ENCODE measurements at places on chromosomes 16 and 17.
A peak's percentile ranks its signal among the peaks of the same experiment; 100 is the strongest.

GRCh38 chr16:886084-886543 is 84.7 kb downstream of the LMF1 start:
- DNase-seq = no peak

DNA sequence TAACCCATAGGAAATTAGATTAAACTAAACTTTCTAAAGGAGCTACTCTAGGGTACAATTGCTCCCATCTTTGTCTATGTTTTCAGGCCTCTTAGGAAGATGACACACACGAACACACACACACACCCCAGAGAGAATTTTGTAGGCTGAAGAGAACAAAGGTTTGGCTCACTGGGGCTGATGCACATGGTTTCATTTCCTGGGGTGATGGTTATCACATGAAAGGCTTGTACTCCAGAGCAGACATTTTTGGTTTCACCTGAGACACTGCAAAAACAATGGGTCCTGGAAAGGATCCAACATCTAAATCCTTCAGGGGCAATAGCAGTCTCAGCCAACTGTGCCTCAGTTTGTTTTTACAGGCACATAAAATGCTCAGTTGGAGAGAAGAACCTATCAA is 62.8 kb downstream of the GRB7 start:
- DNase-seq = peak; percentile 90

GRCh38 chr17:43529947-43530287 is 16.2 kb downstream of the ETV4 start:
- DNase-seq = no peak

GRCh38 chr17:34379868-34380267 is 16.8 kb upstream of the CCL1 start:
- no peak for DNase-seq

DNA sequence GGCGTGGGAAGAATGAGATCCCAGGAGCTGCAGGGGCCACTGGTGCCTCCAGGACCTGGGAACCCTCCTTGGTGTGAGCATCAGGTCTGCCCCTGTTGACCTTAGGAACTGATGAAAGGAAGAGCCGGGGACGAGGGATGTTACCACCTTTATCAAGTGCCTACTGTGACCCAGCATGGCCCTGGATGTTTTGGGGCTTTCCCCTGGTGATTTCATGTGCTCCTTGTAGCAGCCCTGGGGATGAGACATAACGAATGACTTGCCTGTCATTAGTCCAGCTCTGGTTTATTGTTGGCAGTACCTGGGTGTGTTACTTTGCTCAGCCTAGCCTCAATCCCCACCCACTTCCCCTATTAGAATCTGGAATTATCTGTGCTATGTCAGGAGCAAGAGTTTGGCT is 39.9 kb downstream of the WSCD1 start:
- no peak for DNase-seq

DNA sequence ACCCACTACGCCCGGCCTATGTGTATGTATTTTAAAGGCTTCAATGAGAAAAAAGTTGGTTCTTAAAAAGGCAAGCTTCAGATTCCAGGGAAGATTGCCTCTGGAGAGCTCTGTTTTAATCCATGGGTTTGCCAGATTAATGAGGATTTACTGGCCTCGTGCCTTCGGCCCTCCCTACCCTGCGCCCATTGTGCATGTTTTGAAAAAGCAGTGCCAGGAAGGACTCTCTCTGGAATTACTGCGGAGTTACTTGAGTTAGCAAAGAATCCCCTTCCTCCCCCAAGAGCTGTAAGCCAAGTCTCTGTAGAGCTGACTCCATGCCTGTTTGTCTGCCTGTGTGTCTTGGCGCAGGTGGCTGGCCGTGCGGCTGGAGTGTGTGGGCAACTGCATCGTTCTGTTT is 98.9 kb downstream of the ABCC6 start:
- no peak for DNase-seq

DNA sequence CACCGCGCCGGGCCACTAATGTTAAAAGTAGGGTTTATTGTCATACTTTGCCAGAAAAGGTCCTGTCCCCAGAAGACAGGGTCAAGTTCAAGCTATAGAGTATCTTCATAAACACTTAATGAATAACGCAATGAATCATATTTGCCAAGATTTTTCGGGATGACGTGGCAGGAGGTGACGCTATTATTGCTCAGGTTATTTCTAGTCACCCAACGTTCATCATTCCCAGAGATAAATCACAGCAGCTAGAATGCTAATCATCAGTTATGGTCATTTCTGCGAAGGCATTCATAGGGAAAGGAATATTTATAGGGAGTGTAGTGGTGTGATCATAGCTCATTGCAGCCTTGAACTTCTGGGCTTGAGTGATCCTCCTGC is 2.0 kb downstream of the TMC5 start:
- no peak for DNase-seq

GRCh38 chr17:27978689-27979175 is 63.7 kb upstream of the NLK start:
- DNase-seq = no peak

- DNase-seq = no peak
Observed at GRCh38 chr16:20260215-20261009, 66.9 kb downstream of the GP2 start.

- DNase-seq = no peak
Observed at GRCh38 chr16:3953728-3954410, 73.4 kb upstream of the CREBBP start.

GRCh38 chr17:42252597-42253550 is 23.3 kb downstream of the STAT5B start:
- DNase-seq = peak; percentile 46

DNA sequence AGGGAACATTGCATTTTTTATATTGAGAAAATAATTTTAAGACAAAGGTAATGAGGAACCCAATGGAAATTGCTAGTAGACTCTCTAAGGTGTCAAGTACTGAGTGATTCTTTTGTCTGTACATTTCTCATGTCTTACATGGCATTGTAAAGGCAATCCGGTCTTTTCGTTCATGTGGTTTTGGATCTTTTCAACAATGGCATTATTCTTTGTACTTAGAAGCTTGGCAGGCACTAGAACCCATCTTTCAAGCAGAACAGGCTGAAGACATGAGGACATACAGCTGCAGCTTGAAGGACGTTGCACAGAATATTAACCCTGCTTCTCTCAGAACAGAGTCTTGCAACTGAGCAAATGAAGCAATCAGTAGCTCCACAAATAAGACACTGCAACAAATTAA is 231.5 kb upstream of the ZFHX3 start:
- DNase-seq = no peak

DNA sequence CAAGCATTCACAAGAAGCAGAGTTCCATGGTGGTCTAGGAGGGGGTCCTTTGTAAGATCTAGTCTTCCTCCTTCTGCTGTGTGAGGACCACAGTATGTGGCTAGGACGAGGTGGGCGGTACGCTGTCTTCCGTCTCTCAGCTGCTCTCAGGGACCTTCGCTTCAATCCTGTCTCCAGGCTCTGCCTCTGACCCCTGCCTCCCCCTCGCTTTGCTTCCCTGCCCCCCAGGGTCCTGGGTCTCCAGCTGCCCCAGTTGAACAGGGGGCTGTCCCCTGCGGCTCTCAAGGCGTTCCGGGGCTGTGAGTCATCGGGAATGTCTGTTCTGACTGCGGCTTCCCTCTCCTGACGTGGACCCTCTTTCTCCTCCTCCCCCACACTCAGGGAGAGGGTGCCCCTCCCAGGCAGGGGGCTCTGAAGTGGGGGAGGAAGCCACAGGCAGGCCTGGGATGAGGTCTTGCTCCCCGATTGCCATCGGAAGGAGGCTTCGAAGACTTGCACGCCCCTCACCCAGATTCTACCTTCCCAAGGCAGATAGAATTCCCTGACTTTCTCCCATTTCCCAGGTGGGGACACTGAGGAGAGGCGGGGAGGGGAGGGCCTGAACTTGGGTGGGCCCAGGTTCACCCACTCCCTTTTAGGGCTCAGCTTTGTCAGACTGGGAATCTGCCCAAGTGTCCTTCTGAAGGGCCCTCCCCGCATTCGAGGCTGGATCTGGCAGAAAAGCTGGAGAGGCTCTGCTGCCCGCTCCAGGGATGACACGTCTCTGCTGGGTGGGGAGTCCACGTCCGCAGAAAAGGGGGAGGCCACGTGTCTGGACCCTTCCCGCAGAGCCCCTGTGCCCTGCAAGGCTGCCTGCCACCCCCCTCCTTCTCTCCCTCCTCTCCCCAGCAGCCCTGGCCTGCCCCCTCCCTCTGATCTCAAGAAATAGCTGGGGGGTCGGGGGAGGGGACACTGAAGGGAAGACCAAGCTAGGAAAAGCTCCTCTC is 9.1 kb upstream of the COL1A1 start:
- DNase-seq = no peak

DNA sequence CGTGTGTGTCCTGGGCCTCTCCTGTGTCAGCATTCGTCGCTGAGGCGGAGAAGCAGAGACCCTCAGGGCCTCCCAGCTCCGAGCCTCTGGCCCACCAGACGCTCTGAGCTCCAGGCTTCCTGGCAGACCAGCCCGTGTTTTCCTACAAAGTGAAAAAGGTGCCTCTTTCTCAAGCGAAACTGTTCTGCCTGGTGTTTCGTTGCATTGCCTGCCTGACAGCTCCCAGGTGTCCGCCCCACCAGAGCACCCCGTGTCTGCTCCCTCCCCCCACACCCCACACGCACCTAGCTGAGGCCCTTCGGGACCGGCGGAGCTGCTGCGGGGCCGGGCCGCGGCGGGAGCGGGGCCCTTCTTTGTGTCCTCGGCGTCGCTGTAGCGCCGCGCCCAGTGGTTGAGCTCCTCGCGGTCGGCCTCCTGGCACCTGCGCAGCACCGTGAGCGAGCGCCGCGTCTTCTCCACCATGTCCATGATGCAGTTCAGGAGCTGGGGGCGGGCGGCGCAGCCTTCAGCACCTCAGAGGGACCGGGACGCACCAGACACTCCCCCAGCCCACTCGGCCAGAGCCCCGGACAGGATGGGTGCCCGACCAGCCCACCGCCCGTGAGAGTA is 14.7 kb upstream of the PABPN1L start:
- DNase-seq = peak; percentile 40

DNA sequence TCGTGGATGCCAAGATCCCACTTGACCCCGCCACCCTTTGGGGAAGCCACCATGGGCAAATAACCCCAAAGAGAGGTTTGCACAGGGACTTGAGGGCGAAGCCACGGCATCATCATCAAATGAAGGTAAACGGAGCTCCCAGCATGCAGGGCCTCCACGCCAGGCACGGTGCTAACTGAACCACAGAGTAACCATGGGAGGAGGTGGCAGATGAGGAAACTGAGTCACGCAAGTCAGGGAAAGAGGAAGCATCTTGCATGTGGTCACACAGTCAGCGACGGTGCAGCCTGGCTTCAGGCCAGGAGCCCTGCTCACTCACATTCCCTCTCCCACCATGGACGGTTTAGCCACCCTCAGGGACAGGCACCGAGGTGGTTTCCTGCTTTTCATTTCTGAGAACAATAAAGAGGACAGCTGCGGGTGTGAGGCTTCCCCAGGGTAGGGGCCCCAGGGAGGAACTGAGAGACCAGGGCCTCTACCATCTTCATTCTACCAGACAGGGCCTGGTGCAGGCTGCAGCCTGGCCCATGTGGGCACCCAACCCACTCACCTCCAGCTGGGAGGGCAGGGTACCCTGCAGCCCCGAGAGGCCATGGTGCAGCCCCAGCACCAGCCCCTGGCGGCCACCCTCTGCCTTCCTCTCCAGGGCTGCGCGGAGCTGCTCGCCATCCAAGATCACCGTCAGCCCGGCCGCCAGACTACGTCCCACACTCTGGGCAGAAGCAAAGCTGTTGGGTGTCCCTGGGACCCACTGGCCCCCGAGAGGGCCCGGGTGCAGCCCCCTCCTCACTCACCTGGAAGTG is 78.3 kb downstream of the RMI2 start:
- no peak for DNase-seq

All from NCI-H69 (cell line).